ENCODE measurements at places on chromosomes 16 and 17. TPM values are rescaled to one million over a fixed set of nuclear protein-coding genes. Genes with fewer than 3 reads are reported as not detected.

DNA sequence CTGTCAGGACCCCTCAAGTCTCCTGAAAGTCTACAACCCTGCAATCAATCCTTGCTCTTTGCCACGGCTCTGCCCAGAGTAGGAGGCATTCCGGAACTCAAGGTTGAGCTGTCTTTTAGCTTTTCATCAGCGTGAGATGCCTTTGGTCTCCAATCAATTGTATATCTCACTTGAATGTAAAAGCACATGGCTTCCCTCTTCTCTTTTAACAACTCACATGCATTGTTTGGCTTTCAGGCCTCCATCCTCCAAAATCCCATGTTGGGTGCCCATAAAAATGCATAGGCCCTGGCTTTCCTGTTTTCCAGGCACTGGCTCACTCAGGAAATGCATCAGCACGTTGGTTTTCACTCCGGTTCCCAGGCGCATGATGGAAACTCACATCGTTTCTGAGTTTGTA is 64.0 kb upstream of the FOXF1 start:
- DNase-seq, result no peak

- no peak for DNase-seq
These were observed 34.1 kb downstream of the EEF2K start for GRCh38 chr16:22240023-22240710.

The ARHGDIG gene
- not detected for polyA plus RNA-seq

The NUPR1 gene
- not detected for polyA plus RNA-seq

The ITGAE gene
- polyA plus RNA-seq, result 81.9 TPM

The ABCA6 gene
- polyA plus RNA-seq, result not detected

- no peak for DNase-seq
These were observed 17.4 kb downstream of the BAIAP2 start for GRCh38 chr17:81052199-81052997.

- DNase-seq, result no peak
These were observed 24.1 kb upstream of the CAPN15 start for GRCh38 chr16:503150-504071.

- DNase-seq, result no peak
These were observed at the start of gene SOX15 for GRCh38 chr17:7589891-7590691. TSS of gene SOX15 (minus strand) at chr17:7590094. CDS start at chr17:7589676, 418 bp downstream.

DNA sequence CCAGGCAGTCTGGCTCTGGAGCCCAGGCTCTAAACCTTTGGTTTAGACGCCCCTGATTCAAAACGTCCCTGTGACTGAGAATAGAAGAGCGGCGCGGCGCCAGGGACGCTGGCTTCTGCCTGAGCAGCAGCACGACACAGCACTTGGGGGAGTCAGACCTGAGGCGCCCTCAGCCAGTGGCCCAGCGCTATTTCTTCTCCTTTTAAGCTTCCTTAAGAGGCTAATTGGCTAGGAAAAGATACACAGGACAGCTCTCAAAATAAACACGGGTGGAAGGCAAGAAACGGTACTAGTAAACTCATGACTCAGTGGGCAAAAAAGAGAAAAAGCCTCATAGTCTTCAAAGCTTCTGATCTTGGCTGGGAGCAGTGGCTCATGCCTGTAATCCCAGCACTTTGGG is 34.9 kb downstream of the GTF3C1 start:
- DNase-seq, result no peak

- no peak for DNase-seq
These were observed 7.5 kb upstream of the CSNK2A2 start for GRCh38 chr16:58205276-58206036.

The TEX14 gene
- not detected for polyA plus RNA-seq

The CDYL2 gene
- not detected for polyA plus RNA-seq

The MYL4 gene
- polyA plus RNA-seq, result not detected

- no peak for DNase-seq
These were observed 206.9 kb upstream of the CACNG5 start for GRCh38 chr17:66627985-66628384.

DNA sequence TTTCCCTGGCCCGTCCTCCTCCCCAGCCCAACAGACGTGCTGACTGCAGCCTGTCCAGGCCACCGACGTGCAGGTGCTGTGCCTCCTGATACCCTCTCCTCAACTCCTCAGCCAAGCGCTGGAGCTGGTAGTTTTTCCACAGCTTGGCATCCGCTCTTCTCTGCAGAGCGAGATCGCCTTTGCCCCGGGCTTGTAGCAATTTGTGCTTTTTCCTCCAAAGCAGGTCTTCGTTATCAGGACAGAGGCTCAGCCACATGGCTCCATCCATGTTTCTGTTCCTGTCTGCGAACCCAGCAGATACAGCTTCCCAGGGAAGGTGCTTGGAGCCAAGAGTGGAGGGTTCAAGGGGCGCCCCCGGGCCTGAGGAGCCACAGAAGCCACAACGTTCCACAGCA is 10.9 kb downstream of the CEP295NL start:
- no peak for DNase-seq

DNA sequence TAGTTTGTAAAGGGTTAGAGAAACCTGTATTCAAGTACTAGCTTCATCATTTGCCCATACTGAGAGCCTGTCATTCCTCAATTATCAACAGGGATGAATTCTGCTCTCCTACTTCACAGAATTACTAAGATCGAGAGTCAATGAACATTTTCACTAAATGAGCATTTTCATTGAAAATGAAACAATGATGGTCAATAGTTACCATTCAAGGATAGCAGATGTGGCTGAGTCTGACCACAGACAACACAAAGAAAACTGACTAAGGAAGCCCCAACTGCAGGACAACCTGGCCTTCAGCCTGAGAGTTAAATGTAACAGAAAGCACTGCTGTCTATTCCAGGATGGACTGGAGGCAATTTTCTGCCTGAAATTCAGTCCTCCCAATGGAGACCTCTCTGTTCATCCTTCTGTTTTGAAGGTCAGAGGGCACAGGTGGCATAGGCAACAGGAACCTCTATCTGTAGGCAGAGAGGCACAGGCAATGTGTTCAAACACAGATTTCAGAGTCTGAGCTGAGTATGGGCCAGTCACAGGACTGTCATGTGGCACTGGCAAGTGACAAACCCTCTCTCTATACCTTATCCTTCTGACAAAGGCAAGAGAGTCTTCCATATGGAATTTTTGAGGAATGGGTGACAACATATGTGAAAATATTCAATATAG is 19.5 kb downstream of the TRAF4 start:
- no peak for DNase-seq

DNA sequence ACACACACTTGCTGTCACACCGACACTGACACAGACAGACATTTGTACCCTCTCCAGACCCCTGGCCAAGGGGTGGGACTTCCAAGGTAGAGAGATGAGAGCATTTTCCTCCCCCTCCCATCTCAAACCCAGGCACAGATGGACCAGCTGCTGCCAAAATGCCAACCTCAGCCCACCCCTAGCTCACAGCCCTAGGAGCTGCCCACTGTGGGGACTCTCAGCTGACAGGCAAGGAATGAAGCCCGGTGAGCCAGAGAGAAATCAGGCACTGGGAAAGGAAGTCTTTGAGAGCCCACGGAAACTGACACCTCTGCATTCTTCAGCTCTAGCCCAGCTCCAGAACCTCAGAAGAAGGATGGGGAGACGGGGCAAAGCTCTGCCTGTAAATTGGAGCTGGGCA is 2.8 kb downstream of the ETV4 start:
- no peak for DNase-seq

DNA sequence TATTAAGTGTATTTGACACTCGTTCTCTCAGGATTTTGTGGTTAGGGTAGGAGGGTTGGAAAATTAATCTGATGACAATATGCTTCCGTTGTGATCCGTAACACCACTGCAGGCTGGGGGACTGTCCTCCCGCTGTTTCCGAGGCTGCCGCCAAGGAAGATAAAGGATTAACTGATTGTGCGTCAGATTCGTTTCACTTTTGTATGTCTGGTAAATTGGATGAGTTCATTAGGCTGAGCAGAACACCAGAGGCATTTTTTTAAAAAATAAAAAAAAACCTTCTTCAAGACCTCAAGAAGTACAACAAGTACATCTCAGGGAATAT is 486.7 kb upstream of the SALL1 start:
- no peak for DNase-seq

DNA sequence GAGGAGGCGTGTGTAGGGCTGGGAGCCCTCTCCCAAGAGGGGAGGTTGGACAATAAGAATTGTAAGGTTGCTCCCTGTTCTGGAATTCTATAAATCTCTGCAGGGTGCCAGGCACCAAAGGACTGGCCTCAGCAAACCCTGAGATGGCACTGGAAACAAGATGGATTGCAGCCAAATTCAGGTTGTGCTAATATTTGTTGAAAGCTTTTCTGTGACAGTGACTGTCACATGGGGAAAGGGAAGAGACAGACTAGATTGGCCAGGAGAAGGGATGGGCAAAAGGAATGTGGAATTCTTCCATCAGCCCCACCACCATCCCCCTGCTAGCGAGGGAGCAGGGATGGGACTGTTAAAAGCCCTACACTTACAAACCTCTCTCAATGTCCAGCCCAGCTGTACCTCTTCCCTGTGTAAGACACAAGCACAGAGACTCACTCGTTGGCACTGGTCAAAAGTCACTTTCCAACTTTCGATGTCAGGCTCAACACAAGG is 62.4 kb downstream of the SOX9 start:
- no peak for DNase-seq

DNA sequence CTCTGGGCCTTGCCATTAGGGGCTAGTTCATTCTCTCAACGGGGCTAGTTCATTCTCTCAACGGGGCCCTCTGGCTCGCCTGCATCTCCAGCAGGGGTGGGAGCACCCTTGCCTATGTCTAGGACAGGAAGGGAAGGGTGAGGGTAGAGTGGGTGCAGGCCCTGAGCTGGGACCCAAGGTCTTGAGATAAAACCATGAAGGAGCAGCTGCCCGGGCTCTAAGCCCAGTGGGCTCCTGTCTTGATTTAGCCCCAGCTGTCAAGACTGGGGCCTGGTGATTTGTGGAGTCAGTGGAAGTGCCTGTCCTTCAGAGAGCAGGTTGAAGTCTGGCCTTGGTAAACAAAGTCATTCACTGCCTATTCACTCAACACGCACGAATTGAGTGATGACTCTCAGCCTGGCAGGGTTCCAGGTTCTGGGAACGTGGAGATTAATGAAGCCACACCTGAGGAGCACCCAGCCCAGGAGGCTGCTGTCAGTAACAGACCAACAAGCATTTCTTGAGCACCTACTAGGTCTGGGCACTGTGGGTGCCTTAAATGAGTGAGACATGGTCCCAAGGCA is 35.4 kb downstream of the WNT3 start:
- DNase-seq, result no peak

- peak; percentile 81 for DNase-seq
These were observed 1.5 kb upstream of the CLEC10A start for GRCh38 chr17:7081341-7082062.

DNA sequence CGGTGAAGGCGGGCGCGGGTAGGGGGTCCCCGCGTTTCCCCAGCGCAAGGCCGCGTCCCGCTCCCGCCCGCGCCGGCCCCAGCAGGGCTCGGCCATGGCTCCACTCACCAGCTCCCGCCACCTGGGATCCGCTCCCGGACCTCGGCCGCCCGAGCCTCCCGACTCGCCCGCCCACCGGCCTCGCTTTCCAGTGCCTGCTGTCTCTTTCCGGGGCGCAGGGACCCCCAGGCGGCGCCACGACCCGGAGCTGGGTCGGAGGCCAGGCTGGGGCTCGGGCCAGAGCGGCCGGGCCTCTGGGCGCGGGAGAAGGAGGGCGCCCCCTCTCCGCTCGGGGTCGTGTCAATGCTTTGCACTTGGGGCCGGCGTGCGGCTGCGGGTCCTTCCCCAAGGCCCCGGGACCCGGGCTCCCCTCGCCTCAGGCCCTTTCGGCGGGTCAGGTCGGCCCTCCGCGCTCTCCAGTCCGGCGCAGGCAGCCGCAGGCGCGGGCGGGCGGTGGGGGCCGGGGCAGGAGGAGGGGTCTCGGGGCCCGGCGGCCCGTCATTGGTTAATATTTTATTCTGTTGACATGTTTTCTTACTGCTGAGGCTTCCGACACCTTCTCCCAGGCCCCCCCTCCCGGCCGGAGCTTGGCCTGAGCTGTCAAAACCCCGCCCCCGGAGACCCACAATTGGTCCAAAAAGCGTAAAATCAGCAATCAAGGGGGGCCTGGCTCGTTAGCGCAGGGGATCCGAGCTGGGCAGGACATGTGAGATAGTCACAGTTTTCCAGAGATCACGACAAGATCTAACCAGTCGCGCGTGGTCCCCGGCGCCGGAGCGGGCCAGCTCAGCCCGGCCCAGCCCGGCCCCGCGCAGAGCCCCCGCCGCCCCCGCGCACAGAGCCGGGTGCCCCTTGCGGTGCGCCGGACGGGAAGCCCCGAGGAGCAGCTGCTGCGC is at the start of gene TBX2:
TSS of gene TBX2 (plus strand) at position 713 of the 935 bp plus-strand sequence. CDS start 334 bp downstream, outside the sequence.
- no peak for DNase-seq

DNA sequence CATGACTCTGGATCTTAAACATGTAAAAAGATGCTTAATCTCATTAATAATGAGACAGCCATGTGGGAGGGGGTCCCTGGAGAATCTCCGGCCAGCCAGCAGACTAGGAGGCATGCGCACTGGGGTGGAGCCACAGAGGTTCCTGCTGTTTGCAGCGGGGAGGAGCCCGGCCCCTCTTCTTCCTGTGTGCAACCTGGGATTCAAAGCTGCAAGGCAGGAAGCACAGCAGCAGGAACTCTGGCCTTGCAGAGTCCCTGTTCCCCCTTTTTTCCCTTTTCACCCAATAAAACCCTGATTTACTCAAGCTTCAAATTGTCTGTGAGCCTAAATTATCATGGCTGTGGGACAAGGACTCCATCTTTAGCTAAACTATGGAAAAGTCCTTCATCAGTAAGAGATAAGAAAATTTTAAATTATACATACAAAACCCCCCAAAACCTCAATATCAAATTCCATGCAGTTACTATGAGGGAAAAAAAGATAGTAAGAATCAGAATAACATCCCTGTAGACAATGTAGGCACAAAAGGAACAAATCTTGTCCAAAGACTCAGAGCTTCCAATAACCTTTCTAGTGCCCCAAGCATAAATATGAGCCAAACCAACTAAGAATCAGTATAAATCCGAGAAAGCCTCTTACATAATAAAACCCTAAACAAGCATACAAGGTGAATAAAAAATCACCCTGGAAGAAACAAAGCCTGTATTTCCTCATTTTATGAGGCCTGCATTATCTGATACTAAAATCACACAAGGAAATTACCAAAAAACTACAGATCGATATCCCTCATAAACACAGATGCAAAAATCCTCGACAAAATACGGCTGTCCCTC is 12.1 kb downstream of the CFDP1 start:
- no peak for DNase-seq

GRCh38 chr17:32124985-32125847 is 17.1 kb upstream of the RHOT1 start:
- DNase-seq, result no peak

DNA sequence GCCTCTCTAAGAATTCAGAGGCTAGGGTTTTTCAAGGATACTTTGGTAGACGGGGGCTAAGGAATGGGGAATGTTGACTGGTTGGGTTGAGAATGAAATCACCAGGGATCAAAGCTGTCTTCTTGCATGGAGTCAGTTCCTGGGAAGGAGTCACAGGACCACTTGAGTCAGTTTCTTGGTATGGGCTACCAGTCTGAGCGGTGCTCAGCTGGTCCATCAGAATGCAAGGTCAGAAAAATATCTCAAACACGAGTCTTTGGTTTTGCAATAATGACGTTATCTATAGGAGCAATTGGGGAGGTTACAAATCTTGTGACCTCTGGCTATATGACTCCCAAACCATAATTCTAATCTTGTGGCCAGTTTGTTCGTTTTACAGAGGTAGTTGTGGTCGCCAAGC is 18.4 kb downstream of the CHD9NB start:
- DNase-seq, result no peak

The TRPV3 gene
- polyA plus RNA-seq, result 0.39 TPM

- DNase-seq, result no peak
These were observed 260.5 kb downstream of the CBLN1 start for GRCh38 chr16:49021136-49021535.

The SLC52A1 gene
- not detected for polyA plus RNA-seq

The CLDN7 gene
- 8.7 TPM for polyA plus RNA-seq
